NCI-H1694 (cell line): ENCODE measurements at places on chromosomes 2 and 18.

- no peak for DNase-seq
These were observed 78.5 kb downstream of the FIGN start for GRCh38 chr2:163657281-163657656.

- DNase-seq: no peak
These were observed 447.0 kb downstream of the SOX11 start for GRCh38 chr2:6139142-6139541.

- DNase-seq: no peak
These were observed 687.0 kb downstream of the BCL11A start for GRCh38 chr2:59866436-59866835.

DNA sequence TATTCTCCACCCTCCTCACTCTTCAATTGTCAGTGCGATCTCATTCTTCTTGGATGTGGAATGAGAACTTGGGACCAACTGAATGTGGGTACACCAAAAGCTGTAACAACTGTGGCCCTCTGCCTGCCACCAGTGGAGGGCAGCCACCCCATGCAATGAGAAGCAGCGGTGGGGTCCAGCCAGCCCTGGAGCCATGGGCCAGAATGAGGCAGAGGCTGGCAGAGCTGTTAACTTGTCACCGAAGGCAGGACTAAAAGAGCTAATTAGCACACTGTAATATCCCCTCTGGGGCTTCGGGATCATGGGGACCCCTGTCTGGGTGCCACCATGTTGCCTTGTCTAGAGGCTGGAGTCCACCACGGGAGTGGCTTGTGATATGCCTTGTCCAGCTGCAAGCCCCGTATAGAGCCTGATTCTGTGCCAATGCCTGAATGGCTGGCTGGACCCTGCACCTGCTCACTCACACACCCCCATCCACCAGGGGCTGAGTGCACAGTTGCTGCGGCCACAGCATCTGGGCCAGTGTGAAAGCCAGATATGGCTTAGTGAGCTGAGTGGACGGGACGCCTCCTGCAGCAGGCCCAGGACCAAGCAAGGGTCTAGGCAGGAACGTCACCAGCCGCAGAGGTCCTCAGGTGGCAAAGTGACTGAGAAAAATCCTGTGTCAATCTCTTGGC is 680.5 kb downstream of the DSC3 start:
- DNase-seq: no peak

GRCh38 chr18:11027862-11028261 is 121.5 kb downstream of the PIEZO2 start:
- DNase-seq: no peak

DNA sequence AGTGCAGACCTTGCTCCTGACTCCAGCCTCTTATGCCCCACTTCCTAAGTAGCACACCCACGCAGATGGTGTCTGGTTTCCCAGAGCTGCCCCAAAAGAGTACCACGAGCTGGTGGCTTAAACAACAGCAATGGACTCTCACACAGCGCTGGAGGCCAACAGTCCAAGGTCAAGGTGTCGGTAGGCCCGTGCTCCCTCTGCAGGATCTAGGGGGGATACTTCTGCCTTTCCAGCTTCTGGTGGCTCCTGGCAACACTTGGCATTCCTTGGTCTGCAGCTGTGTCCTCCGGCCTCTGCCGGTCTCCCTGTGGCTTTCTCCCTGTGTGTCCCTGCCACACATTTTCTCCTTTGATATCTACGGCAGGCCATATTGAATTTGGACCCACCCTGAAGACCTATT is 99.0 kb downstream of the TSHZ1 start:
- DNase-seq: no peak

DNA sequence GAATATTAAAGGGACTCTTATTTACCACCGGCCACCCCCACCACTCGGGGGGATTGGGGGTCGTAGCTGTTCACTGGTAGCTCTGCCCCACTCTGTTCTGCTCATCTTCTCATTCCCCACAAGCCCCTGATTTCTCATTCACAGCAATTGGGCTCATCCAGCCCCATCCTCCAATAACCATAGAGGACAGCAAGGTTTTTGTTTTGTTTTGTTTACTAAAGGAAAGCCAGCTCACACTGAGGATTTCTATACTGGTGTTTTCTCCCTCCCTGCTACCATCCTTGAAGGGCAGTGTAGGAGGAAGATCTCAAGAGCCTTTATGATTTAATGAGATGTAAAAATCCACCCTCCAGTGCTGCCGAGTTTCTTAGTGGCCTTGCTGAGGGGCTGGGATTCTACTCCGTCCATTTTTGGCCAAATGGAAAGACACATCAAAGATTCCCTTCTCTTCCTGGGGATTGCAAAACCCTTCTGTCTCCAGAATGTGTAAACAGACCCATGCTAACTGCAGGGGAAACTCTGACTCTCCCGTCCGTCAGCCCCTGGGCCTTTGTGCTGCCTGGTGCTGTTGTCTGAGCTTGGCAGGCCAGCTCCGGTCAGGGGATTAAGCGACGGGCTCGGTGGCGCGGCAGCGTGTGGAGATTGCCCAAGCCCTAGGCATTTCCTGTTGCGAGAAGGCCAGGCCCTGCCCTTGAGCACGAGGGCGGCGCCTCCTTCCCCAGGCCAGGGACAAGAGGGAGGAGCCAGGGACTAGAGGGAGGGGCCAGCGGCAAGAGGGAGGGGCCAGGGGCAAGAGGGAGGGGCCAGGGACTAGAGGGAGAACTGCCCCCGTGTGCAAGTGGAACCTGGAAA is 165.0 kb downstream of the ANTXR1 start:
- DNase-seq: no peak

DNA sequence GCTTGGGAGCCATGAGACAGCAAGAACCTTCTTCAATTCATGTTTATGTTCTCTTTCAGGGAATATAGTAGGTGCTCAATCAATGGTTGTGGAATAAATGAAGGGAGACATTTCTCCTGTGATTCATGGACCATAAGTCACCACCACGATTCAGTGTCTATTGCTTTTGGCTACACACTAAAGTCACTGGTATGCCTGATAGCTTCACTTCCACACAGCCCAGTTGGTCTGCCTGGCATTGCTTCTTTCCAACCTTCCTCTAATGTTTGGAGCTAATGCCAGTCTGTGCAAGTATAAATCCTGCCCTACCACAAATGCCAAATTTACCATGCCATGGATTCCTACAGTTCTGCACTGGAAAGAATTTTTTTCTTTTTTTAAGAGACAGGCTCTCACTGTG is 1.3 kb upstream of the CXCR1 start:
- no peak for DNase-seq
